Activated CD4-positive, CD25-positive, alpha-beta regulatory T cell treated with anti-CD3 and anti-CD28 coated beads, Interleukin-2, amount 50 U/mL, for 16 hours (primary cell): ENCODE measurements at places on chromosomes 13 and 19.

- DNase-seq = no peak
Measured at GRCh38 chr13:34620862-34621261, 321.2 kb upstream of the NBEA start.

- DNase-seq = no peak
Measured at GRCh38 chr13:80448725-80449124, 107.8 kb upstream of the SPRY2 start.

DNA sequence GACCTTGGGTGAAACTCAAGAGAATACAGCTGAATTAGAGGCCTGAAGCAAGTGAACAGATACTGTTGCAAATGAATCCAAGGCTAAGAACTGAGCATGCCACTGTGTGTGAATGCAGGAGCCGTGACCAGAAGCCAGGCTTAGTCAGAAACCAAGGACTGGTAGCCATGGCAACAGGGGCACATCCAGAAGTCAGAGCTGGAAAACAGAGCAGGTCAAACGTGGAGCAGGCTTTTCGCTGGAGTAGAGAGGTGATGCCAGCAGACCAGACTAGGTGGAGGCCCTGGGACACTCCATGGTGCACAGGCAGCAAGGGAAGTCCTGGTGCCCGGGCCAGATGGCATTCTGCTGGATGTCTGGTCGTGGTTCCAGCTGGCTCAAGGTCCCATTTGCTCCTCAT is 564.1 kb downstream of the PCDH9 start:
- DNase-seq = no peak

- DNase-seq = no peak
Measured at GRCh38 chr13:49791315-49791710, 1.2 kb downstream of the KPNA3 start.

- DNase-seq = no peak
Measured at GRCh38 chr19:49589502-49589905, 1.5 kb upstream of the PRR12 start.

DNA sequence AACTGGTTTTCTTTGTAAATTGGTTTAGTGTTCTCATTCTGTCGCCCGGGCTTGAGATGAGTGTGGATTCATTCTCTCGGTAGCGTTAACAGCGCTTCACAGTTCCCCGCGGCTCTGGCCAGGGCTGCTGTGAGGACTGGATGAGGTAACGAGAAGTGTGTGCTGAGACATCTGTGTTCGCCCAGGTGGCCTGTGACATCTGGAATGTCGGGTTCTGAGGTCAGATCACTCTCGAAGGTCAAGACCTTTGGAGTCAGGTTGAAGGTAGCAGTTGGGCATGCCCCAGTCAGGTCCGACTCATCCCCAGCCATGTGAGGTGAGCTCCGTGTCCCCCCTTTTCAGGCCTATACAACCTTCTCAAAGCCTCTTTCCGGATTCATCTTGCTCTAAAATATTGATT is 13.4 kb upstream of the TUBGCP3 start:
- no peak for DNase-seq

GRCh38 chr13:43333176-43333575 is 309.8 kb downstream of the DNAJC15 start:
- no peak for DNase-seq

DNA sequence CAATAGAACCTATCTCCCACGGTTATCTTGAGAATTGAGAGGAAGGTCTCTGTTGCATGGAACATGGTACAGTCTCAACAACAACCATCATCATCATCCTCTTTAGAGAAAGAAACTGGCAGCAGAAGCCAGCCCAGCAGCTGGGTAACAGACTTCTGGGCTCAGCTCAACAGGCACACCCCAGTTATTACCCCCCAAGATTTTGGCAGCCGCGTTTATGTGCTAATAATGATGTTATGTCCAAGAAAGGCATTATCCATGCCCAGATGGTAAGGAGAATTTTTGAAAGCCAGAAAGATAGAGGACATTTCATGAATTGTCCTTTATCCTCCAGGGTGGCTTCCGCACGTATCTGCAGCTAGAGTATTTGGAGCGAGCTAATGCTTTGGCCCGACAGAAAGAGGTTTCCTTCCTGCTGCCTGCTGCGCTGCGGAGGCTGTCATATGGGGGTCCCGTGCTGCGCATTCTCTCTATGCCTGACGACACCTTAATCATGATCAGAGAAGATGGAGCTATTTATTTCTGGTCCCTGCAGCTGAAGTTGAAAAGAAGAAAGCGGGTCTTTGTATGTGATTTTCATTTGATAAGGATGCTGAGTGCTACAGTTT is 89.9 kb downstream of the TEX26 start:
- no peak for DNase-seq

DNA sequence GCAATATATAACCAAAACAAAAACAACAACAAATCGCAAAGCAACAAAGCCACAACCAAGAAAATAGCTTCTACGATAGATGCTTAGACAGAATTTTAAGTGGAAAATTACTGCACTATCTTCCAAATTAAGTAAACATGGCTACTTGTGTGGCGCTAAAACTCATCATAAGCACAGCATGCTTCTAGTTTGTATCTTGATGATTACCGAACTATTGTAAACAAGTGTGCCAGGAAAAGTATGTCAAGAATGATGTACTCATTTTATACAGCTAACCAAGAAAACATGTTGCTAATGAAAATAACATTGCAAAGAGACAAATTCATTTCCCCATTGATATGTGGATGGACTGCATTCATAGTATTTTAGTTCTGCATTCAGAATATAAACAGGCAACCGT is 271.9 kb upstream of the GPC6 start:
- DNase-seq = no peak
